Activated naive CD4-positive, alpha-beta T cell treated with anti-CD3 and anti-CD28 coated beads for 36 hours (primary cell): ENCODE measurements at places on chromosomes 4 and X. TPM values are rescaled to one million over a fixed set of nuclear protein-coding genes. Genes with fewer than 3 reads are reported as not detected.

GRCh38 chrX:40167850-40168479, 70.2 kb upstream of the BCOR start:
- DNase-seq: peak; percentile 54

DNA sequence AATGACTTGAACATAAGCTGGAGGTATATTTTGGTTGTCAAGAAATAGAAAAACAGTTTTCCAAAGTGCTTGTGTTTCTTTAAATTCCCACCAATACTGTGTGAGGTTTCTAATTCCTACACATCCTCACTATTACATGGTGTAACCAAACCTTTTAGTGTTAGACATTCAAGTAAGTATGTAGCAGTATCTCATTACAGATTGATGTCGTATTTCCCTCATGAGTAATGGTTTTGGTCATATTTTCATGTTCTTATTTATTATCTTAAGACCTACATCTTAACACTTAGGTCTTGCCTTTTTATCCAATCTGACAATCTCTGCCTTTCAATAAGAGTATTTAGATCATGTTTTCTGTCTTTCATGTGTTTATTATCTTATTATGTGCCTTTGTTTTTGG, 253.7 kb upstream of the ANXA10 start:
- DNase-seq: no peak

DNA sequence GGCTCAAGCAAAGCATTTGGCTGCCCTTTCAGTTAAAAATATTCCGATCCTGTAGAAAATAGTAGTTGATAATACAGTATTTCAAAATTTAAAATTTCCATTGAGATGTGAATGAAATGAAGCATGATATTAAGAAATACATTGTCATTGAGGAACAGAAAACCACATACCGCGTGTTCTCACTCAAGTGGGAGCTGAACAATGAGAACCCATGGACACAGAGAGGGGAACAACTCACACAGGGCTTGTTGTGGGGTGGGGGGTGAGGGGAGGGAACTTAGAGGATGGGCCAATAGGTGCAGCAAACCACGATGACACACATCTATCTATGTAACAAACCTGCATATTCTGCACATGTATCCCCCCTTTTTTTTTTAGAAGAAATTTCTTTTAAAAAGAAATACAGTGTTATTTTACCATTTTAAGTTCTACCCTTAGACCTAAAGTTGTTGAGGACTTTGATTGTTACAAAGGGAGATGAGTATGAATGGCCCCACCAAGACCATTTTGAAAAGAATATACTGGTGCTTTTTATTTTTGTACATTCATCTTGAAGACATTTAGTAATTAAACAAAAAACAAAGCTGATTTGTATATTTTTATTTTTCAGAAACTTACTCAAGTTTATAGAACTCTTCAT, 52.0 kb upstream of the IL13RA1 start:
- DNase-seq: no peak

GRCh38 chr4:111839141-111839540, 306.1 kb upstream of the FAM241A start:
- no peak for DNase-seq

- no peak for DNase-seq
Measured at GRCh38 chrX:45774961-45775360, 574.3 kb upstream of the DIPK2B start.

DNA sequence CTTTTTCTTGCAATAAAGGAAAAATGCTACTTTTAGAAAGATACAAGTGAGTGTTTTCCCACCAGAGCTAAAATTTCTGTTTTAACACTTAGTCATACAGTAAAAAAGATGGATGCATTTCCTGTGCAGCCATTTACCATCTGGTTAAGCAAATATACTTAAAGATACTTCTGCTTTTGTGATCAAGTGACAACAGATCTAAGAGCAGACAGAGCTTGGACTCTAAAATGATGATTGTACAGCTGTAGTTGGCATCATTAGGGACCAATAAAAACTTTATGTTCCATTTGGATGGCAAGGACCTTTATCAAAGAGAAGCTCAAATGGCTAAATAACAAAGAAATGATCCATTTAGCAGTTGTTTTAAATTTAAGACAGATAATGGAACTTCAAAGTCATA, 270.8 kb downstream of the FSTL5 start:
- DNase-seq: no peak

DNA sequence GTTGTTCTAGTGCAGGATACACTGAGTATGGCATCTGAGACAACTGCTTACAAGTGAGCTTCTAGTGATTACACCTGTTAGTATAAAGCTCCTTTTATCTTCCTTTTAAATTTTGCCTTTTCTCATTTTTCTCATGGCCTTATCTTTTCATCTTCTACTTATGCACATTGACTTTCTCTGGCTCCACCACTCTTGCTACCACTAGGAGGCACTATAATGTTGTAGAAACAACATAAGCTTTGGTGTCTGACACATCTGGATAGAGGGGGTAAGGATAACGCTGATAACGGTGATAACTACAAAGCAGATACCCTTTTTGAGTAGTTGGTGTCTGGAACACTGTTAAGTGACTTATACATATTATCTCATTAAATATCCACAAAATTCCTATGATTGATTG, 187.4 kb upstream of the TEX13C start:
- DNase-seq: peak; percentile 4

DNA sequence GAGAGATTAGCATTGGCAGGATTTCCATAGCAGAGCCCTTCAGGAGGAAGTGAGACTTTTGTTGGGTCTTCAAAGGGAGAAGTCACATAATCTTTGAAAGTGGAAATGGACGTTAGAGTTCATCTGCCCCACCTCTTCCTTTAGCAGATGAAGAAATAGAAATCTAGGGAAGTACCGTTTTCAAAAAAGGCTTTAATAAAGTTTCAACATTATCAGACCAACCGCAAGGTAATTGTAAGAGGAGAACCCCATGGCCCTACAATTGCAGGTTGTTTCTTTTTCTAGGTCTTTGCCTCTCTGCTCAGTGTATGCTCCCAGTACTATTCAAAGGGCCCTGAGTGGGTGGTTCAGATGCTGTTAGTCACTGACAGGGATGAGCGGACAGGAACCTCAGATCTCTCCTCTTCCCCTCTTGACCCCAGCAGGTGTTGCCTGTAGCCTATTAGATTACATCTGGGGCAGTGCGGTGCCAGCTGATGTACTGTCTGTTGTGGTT, 48.6 kb upstream of the AP1S2 start:
- DNase-seq: peak; percentile 14

- DNase-seq: no peak
Measured at GRCh38 chr4:19969492-19969891, 282.2 kb upstream of the SLIT2 start.

- peak; percentile 36 for DNase-seq
Measured at GRCh38 chrX:137194164-137194563, 160.4 kb upstream of the GPR101 start.

DNA sequence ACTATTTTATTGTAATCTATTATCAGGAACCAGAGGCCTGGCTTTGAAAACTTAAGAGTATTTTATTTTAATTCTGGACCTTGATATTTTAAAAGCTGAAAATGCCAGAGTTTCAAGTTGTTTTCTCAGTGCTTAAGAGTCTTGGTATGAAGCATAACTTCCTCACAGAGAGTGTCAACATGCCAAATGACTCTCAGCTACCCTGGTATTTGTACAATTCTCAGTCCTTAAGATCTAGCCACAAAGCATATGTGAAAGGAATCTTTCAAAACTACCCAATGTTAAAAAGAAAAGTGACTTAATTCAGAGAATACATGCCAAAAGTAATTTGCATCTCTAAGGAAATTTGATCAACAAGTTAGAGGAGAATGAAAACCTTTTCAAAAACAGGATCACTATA, 171.9 kb downstream of the DKK2 start:
- DNase-seq: no peak

GRCh38 chr4:112817933-112818593, 181.1 kb downstream of the LARP7 start:
- DNase-seq: peak; percentile 88

- no peak for DNase-seq
Measured at GRCh38 chrX:123814343-123814742, 45.5 kb upstream of the XIAP start.

DNA sequence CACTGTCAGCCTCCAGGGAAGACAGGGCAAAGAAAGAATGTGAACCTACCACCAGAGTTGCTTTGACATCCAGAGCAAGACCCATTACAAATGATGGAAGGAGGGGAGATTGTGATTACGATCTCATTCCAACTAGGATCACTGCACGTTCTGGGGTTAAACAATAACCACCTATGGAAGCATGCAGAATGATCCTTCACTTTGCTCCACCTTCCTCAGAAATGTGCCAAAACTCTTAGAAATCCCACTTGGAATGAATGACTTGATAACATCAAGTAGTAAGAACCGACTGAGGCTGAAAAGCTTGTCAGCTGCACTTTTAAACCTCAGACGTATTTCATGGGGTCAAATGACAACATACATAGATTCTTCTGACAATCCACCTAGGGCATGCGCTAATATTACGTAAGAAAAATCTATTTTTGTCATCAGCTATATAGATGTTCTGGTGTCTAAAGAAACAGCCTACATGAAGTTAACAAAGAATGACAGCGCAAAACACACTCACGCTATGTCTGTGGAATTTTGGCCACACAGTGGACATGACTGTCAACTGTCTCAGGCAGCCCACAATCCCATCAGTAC, 3.5 kb upstream of the STS start:
- no peak for DNase-seq

- DNase-seq: no peak
Measured at GRCh38 chr4:13432453-13432852, 51.7 kb downstream of the RAB28 start.

- no peak for DNase-seq
Measured at GRCh38 chr4:91470671-91471070, 833.1 kb upstream of the GRID2 start.

DNA sequence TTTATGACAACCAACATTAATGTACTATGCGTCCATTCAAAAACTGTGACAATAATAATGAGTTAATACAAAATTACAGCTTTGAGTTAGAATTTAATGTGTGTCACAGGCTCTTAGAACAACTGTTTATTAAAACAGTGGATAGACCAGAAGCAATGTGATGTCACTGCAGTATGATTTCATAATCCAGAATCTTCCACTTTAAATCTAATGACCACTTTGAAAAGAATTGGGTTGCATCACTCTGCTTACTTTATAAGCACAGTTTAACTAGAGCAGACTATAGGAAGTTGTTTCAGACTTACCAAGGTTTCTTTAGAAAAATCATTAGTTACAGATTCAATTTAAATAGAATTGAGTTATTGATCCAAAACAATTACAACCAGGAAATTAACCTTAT, 758.5 kb downstream of the KCTD8 start:
- DNase-seq: no peak

GRCh38 chrX:11423362-11423818, 130.2 kb downstream of the AMELX start:
- no peak for DNase-seq

- DNase-seq: no peak
Measured at GRCh38 chr4:85728464-85728863, 253.5 kb downstream of the ARHGAP24 start.

- no peak for DNase-seq
Measured at GRCh38 chr4:34181891-34182290, 2062.4 kb downstream of the ARAP2 start.

DNA sequence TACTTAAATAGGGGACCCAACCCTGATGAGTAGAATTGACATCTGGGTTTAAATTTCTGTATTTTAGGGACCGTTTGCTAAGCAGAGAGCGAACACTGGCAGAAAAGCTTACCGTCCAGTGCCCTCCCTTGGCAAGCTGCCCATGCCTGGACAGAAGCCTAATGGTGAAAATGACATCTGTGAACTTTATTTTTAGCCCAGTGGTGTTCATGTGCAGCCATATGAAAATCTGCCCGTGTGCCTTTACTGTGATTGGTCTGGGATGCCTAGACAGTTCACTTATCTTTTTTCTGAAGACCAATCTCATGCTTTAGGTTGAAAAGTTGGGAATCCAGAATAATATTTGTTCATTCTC, 1.1 kb downstream of the STBD1 start:
- no peak for DNase-seq

The ATP1B4 gene
- total RNA-seq: not detected

The CXorf38 gene
- 23.3 TPM for total RNA-seq

The FRG2 gene
- total RNA-seq: not detected

The SYAP1 gene
- total RNA-seq: 17.1 TPM

The GABRG1 gene
- not detected for total RNA-seq

The BMPR1B gene
- not detected for total RNA-seq

The STBD1 gene
- not detected for total RNA-seq

The MAGEE2 gene
- total RNA-seq: not detected

The SOX3 gene
- total RNA-seq: not detected

The COX7B2 gene
- total RNA-seq: not detected

The NUDT10 gene
- 0.95 TPM for total RNA-seq

The SERPINA7 gene
- not detected for total RNA-seq

The P2RY4 gene
- total RNA-seq: 0.22 TPM
